ENCODE measurements at places on chromosomes 6 and 20.
A peak's percentile ranks its signal among the peaks of the same experiment; 100 is the strongest.

DNA sequence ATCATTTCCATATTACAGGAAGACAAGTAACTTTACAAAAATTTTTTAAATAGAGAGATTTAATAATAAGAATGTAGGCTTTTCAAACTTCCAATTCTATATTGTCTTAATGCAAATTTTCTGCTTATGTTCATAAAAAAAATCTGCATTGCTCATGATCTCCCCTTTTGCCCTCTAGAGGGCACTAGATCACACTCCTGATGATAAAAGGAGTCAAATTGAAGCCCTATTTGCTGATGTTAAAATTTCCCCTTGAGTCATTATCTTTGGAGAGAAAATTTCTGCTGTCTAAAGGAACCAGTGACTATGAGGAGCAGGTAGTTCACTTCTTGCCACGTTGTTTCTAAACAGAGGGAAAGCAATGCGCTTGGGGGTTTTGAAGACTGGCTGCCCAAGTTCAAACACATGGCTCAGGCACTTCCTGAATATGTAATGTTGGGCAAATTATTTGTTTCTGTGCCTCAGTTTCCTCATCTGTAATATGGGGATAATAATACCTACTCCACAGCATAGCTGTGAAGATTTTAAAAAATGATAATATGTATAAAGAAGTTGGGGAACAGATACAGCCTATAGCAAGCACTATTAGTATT is 874.2 kb downstream of the TFAP2A start:
- peak; percentile 44 for DNase-seq

DNA sequence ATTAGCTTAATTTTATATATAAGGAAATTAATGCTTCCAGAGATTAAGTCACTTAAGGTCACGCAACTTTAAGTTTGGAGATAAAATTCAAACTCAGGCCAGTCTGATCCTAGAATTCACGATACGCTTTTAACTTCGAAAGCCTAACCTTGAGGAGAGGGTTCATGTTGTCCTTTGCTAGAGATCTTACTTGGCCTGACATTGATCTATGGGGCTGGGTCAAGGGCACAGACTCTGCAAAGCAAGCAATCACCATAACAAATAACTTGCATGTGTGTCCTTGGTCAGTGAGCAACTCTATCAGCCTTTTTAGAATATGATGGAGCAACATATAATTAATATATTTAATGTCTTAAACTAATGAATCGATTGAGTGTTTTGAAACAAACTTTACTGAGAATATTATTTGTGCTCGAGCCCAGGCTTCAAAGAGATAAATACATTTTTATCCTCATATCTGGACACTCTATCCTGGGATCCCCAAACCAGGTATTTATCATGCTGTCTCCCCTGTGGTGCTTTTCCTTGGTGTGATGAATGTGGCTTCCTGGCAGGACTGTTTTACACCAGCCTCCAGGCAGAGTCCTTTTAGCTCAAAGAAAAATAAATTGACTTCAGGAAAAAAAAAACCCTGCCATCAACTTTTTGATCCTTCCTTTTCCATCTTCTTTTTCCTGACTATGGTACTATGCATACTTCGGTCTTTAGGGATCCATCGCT is 29.1 kb downstream of the RPS12 start:
- DNase-seq, result no peak

DNA sequence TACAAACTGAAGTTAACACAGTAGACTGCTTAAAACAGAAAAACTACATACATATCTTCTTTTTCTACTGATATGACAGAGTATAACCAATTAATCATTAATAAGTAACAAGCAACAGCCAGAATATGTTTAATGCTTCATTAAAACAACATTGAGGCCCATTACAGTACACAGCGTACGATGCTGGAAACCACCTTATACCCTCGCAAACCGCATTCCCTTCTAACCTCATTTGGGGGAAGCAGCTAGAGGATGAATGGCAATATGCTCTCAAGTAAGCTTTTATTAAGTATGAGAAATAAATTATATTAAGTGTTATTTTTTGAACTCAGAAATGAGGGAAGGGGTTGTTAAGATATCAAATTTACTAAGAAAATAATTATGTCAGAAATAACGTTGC is 142.4 kb downstream of the GMDS start:
- no peak for DNase-seq

DNA sequence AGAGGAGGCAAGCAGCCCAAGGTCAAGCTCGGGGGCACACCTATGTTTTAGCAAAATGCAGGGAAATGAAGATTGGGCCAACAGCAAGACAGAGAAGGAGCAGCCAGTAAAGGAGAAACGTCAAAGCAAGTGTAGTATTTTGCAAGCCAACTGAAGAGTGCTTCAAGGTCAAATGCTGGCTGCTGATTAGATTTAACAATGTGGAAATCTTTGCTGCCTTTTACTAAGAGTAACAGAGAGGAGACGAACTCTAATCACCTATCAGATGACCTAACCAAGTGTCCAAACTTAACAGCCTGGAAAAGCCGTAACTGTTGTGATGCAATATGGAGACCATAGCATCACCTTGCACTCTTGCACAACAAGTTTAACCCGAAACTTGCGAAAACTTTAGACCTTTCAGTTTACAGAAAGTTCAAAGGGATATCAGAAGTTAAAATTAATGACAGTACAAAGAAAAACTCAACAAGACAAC is 30.4 kb downstream of the AKIRIN2 start:
- DNase-seq, result peak; percentile 51

DNA sequence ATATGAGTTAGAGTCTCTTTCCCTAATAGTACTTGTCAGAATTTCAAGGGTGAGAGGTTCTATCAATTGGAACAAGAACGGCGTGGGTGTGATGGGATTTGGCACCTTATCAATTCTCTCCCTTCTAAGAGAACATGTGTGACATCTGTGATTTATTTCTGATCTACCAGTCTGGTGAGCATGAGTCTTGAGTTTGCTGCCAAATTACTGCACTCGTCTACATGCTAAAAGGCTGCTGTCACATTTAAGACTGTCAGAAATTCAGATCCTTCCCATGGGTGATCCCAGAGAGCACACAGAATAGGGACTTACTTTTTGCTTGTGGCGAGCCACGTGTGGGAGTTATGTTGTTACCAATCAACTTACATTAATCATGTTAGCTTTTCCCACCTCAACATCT is 370.2 kb upstream of the SASH1 start:
- no peak for DNase-seq

DNA sequence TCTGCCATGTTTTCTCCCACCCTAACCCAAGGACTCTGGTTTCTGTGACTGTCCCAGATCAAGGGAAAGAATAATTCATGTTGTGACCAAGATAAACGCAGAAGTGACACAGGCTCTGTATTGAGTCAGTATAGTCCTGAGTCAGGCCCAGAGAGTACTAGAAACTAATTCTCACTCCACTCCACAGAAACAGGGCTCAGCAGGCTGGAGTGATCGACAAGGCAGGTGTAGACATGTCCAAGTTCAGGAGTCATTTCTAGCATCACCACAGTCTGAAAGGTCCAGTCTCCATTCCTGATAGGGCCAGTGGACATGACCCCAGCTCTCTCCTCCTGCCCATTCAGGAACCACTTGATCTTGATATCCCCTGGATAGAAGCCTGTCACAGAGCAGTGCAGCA is 2.7 kb downstream of the HLA-DOB start:
- peak; percentile 10 for DNase-seq

DNA sequence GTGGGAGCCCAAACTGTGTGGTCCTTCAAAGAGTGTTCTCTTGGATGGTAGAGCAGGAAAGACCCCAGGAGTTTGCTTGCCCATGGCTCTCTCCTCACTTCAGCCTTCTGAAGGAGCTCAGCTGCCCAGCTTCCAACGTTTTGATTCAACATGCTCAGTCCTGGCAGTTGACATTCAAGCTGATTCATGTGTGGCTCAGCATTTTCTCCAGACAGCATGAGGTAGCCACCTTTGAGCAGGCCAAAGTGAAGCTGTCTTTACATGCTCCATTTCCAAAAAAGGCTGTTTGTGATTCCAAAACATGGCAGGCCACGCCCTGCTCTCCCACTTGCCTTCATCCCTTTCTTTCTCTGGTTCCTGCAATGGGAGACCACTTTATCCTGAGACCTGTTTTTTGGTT is 280.2 kb downstream of the TBC1D7 start:
- no peak for DNase-seq

DNA sequence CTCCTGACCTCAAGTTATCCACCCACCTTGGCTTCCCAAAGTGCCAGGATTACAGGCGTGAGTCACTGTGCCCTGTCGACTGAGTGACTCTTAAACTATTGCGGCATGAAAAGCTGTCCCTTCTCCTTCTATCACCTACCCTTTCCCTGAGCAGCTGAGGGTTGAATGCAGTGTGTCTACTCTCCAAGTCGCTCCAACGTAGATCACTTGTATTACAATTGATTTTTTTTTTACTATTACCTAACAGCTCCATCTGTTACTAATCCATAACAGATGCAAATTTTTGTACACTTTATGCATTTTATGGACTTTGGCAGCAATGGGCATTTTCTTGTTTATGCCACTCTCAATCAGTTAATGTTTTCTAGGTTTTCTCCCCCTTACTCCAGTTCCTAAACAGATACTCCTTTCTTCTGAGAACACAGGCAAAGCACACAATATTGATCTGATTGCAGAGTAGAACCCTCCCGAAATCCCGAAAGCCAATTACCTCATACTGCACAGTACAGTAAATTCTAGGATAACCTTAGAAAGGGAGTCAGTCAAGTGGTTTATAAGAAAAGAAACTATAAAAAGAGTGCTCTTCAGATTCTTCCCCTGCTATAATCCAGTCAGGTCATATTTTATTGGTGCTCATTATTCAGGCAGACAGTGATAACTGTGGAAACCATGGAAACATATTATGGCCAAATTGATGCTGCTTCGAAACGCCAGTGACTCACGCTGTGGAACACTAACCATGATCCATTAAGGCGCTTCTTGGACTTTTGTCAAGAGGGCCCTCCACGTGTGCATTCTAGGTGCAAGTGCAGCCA is 273.0 kb downstream of the ADGB start:
- no peak for DNase-seq

GRCh38 chr20:45948261-45948733 is 13.8 kb downstream of the PCIF1 start:
- DNase-seq, result no peak

DNA sequence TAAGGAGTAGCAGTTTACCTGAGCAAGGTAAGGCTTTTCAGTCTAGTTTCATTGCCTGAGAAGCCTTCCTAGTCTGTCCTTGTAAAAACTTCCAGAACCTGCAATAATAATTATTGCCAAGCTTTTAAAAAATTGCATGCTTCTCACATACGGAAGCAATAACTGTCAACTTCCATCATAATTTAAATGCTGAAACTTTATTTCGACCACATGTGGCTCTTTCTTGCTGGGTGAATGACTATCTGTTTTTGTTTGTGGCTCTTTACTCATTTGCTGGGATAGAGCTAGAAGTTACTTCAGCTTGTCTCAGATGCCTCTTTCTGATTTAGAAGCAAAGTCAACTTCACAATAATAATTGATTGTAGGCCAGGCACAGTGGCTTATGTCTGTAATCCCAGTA is 95.9 kb upstream of the COL21A1 start:
- no peak for DNase-seq

GRCh38 chr6:2097464-2097863 is 147.9 kb downstream of the GMDS start:
- DNase-seq, result no peak

DNA sequence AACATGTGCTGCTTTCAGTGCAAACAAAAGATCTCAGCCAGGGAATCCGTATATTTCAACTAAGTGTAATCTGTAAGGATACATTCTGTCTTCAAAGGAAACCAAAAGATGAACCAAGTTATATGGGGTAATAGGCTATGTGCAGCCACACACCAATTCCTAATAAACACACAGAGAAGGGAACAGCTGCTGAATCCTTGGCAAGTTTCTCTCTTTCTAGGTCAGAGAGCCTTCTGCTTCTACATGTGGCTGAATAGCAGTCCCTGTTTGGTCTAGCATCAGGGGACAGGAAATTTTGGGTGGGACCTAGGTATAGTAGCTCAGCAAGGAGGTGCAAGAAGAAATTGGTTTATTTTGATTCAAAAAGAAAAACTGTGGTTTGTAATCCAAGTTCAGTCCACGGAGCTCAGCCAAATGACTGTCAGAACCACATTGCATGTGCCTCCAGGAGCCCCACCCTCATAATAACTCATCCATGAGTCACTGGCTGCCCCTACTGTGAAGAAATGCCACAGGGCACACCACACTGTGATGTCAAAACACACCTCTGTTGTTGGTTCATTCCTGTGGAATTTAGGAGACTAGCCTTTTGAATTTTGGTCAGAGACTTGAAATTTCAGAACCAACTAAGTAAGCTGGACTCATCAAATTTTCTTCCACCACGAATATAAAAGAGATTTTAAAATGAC is 21.1 kb downstream of the SPTLC3 start:
- peak; percentile 6 for DNase-seq

DNA sequence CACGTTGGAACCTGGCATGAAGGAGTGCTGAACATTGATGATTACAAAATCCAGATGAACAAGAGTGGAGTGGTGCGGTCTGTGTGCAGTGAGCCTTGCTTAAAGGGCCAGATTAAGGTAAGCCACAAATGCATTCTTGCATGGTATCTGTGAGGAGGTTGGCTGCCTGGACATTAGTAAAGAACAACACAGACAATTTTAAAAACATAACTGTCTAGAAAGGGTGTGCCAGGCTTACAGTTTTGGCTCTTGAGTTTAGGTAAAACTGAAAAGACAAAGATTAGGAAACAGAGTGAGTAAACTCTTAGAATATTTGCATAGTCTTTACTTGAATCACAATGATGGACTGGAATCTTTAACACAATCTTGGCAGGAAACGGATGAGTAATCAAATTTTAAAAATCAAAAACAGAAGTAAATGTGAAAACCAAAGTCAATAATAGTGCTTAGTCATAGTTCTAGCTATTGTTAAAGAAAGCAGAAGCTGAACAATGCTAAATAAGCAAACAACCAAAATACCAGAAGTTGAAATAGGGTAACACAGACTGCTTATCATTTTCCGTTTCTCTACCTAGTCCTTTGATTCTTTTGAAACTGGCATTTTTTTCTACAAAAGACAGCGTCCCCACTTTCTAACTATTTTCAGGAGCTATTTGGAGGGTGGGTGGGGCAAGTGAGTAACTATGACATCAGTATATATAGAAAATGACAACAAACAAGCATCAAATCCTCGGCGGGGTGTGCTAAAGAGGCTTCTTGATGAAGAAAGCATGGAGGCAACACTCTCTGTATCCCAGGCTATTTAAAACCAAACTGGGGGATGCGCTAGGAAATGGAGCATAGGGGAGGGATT is 185.8 kb upstream of the RAB32 start:
- DNase-seq, result peak; percentile 89
